Iris pigment epithelial cell (primary cell): ENCODE measurements at places on chromosomes 7 and 10.

- DNase-seq = no peak
Observed at GRCh38 chr7:107007892-107008287, 36.6 kb upstream of the PRKAR2B start.

DNA sequence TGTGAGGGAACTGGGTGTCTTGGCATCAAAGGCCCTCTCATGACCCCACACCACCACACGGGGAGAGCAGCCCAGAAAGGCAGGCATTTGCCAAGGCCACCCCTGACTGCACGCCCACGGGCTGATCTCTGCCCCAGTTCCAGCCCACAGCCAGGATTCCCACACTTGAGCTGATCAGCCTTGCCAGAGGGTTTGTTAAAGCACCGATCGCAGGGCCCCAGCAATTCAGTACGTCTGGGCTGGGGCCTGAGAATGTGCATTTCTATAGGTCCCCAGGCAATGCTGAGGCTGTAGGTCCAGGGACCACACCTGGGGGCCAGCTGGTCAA, 103.9 kb downstream of the TNS3 start:
- DNase-seq = peak; percentile 56

- no peak for DNase-seq
Observed at GRCh38 chr7:51732116-51732515, 415.5 kb upstream of the COBL start.

DNA sequence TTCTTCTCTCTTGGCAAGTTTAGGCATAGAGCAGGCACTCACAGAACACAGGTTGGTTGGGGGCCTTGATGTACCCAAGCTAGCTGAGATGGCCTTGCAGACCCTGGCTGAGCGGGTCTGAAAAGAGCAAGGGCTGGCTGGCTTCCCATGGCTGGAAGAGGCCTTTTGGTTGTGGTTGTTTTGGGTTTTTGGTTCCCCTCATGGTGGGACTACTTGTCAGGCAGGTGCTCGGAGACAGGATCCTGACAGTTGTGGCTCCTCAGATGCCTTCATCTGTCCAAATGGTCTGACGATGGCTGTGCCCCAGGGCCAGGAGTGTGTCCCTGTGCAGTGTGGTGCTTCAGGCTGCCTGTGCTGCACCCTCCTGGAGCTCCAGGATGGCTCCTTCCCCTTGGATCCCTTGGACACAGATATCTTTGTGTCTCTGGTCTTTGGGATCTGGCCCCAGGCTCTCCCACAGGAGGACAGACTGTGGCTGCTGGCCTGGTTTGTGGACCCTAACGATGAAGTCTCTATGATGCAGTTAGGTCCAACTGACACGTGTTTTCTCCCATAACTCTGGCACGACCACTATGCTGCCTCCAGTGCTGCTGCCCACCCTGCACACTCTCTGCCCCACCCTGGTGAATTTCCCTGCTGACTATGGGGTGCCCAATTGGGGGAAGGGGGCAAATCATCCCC, 321.5 kb upstream of the ZNF32 start:
- DNase-seq = no peak

GRCh38 chr10:97975598-97975997, 54.8 kb downstream of the CRTAC1 start:
- DNase-seq = no peak

GRCh38 chr7:158127241-158127640, 460.4 kb downstream of the PTPRN2 start:
- DNase-seq = no peak

- DNase-seq = no peak
Observed at GRCh38 chr7:128352636-128353035, 8.9 kb downstream of the PRRT4 start.

DNA sequence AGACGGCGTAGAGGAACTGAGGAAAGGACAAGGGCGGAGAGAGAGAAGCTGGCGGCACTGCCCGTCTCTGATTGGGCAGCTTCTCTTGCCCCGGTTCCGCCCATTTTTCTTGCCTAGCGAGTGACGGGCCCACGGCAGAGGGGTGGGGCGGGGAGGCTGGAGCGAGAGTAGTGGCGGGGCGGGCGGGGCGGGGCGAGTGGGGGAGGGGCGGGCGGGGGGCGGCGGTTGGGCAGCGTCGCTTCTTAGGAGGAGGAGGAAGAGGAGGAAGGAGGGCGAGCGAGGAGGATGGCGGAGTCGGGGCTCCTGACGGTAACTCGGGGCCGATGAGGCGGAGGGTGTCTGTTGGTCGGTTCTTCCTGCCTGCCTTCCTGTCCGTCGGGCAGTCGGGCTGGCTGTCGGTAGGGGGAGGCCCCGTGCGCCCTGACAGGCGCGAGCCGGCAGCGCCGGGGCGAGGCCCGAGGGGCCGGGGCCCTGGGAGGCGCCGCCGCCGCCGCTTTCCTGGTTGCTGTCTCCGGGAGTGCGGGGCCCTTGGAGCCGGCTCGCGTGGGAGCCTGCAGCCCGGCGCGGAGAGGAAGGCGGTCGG, at the start of gene SHOC2:
Gene SHOC2, plus strand, starts transcription at position 256 of the 583 bp plus-strand sequence. CDS start 44,755 bp downstream, outside the sequence.
- peak; percentile 75 for DNase-seq

- DNase-seq = no peak
Observed at GRCh38 chr10:44462338-44462914, 77.5 kb upstream of the CXCL12 start.

DNA sequence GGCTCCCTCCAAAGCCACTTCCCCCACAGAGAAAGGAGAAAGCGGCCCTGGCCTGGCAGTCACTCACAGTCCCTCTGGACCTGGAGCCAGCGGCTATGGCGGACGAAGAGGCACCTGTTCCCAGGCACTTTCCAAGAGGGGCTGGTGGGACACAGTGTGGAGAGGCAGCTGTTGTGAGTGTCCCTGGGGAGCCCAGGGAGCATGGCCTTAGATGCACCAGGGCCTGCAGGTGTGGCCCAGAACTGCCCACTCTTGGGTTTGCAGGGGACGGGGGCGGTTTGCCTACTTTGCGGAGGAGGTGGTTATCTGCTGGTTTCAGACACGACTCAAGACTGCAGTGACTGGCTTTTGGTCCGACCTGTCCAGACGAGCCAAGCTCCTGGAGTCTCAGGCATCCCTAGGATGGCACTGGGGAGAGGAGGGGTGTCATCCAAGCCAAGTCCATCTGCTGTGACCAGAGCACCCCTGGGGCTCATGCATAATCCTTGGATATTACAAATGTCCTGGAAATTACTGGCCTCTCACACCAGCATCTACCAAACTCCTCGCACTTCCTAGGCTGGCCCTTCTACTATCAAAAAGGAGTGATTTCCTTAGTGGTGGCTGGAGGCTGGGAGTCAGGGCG, 18.4 kb downstream of the CTBP2 start:
- DNase-seq = no peak

DNA sequence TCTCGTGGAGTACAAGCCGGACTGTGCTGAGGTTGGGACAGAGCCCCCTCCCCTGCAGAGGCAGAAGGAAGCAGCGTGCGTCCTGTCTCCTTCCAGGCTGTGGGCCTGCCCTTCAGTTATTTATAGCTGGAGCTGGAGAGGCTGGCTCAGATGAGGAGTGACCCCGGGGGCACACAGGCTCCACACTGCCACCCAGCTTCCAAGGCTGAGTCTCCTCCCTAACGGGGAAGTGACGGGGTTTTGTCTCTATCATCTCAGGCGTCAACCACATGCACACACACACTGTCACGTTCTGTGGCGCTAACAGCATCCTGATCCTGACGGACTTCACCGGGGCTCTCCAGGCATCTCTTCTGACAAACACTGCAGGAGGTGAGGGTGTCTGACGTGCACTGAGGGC, 25.4 kb downstream of the AMZ1 start:
- no peak for DNase-seq

GRCh38 chr10:60200012-60200681, 189.5 kb downstream of the ANK3 start:
- DNase-seq = no peak

GRCh38 chr7:134730411-134730829, 49.0 kb upstream of the CALD1 start:
- DNase-seq = peak; percentile 74

- no peak for DNase-seq
Observed at GRCh38 chr7:132720835-132721234, 144.6 kb upstream of the PLXNA4 start.

GRCh38 chr10:51423121-51423452, 276.3 kb downstream of the CSTF2T start:
- DNase-seq = no peak

- peak; percentile 76 for DNase-seq
Observed at GRCh38 chr10:119203006-119203405, 4.4 kb upstream of the GRK5 start.

GRCh38 chr7:110881721-110882120, 209.2 kb upstream of the LRRN3 start:
- no peak for DNase-seq

DNA sequence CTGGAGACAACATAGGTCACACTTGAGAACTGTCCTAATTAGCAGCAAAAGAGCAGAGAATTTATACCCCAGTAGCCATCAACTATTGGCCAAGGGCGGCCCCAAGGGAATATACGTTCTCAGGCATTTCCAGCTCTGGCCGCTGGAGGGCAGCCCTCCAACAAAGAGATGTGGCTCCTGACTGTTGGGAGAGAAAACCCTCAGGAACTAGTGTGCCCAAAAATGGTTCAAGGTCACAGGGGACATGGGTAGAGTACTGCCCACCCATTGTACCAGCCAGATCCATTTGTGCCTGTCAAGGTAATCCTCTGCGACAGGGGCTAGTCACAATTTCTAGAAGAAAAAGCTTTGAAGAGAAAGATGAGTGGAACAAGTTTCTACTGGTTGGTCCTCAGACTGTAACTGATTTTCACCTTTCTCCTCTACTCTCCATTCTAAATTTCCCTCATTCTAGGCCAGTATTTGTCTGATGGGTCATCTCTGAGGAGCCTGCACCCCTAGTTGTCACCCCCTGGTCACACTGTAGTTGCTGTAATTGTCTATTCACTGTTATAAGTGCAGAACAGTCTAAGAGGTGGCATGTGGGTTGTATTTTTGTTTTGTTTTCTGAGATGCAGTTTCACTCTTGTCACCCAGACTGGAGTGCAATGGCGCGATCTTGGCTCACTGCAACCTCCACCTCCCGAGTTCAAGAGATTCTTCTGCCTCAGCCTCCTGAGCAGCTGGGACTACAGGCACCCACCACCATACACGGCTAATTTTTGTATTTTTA, 14.7 kb upstream of the C7orf33 start:
- peak; percentile 43 for DNase-seq

GRCh38 chr7:93327006-93327633, 95.0 kb downstream of the VPS50 start:
- DNase-seq = peak; percentile 94
